ENCODE measurements at places on chromosomes 12 and 14. TPM values are rescaled to one million over a fixed set of nuclear protein-coding genes. Genes with fewer than 3 reads are reported as not detected.

Gene CPNE8
- 11.2 TPM for total RNA-seq

Gene ENDOU
- total RNA-seq = 66.9 TPM

Gene TSPAN11
- total RNA-seq = 0.72 TPM

- ATAC-seq = peak; percentile 49
Measured at GRCh38 chr12:64890873-64891468, 66.5 kb downstream of the TBC1D30 start.

DNA sequence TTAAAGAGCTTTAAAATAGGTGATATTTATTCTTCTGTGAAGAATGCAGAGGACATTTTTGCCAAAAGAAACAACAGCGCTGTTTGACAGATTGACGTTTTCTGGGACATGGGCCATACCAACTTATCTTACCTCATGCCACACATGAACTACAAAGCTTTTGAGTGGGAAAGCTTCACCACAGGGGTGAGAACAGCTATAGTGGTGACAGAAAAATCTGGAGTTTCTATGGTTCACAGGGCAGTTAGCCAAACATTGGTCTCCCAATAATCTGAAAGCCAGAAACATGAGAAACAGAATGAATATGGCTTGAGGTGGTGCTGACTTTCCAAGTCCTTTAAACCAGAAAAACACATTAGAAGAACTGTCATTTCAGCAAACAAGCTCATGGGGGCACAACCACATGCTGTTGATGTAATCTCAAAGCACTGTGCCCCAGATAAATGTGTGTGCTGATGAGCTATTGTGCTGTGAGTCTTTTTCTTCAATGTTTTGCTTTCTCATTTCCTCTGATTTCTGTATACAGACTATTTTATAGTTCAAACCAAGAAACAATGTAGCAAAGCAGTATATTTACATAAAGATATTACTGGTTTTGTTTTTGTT, 905.4 kb downstream of the SLC16A7 start:
- ATAC-seq = no peak

DNA sequence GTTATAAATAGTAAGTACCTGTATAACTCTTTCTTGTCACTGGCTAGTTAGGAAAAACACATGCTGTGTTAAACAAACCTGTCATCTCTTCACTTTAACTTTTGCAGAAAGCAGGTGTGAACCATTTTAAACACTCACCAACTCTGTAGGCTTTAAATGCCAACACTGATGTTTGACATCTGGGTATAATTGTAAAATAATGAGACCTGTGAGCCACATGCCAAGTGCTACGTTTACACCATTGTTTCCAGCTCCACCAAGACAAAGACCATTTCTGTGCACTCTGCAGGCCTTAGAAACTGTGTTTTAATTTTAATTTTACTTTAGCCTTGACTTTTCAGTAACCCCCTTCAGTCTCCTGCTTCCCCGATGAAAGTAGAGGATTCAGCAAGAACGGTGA, 11.0 kb downstream of the TPH2 start:
- no peak for ATAC-seq
